AG08395 (cell line): ENCODE measurements at places on chromosomes 7 and 10.

DNA sequence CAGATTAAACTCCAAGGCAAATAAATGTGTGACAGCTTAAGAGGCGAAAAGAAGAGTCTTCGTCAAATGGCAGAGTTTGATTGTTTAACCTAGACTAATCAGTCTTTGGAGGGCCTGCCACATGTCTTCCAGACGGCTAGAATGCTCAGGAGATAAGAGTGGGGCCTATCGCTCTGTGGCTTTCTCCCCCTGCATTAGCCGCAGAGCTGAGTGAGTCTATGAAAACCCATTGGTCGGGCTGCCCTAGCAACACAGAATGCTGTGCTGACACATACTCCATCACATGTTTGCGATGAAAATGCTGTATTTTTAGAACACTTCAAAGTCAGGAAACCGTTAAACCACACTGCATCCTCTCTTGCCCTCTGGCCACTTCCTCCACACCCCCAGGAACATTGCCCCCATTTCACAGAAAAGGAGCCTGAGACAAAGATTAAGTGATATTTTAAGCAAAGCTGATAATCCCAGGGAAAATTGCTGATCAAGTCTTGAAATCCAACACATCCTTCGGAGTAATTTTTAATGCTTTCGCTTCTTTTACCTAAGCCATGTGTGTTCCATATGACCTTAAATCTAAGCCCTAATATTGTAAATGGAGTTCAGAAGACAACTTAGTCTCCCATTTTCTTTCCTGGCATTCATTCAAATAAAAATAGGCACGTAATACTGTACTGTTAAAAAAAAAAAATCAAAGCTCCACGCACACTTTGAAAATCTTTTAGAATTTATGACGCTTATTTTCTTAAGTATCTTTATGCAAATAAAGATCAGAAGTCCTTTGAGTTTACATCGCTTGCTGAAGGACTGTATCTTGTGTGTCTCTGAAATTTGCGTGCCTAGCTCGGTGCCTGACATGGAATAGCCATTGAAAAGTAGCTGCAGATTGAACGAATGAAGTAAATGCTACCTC, 161.2 kb downstream of the CELF2 start:
- peak; percentile 77 for DNase-seq

- DNase-seq = no peak
Observed at GRCh38 chr7:77536017-77536412, 1.1 kb upstream of the PTPN12 start.

DNA sequence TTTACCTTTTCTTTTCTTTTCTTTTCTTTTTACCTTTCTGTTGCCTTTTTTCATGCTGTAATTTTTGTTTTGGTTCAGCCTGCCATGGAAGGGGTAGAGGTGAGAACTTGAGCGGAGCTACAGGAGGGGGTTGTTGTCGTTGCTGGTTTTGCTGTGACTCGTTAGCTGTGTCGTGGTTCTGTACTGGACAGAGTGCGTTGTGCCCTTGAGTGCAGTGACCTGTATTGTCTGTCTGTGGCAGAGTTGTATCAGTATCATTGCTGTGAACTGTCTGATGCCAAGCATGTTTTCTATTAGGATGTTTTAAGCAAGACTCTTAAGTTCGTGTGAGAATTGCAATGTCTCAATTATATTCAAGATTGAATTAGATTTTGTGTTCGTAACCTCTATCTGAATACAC, 67.5 kb downstream of the TRRAP start:
- no peak for DNase-seq

GRCh38 chr10:35336921-35337823, 863 bp downstream of the CCNY start:
- no peak for DNase-seq

GRCh38 chr10:79052291-79053080, 16.3 kb upstream of the ZMIZ1 start:
- no peak for DNase-seq

DNA sequence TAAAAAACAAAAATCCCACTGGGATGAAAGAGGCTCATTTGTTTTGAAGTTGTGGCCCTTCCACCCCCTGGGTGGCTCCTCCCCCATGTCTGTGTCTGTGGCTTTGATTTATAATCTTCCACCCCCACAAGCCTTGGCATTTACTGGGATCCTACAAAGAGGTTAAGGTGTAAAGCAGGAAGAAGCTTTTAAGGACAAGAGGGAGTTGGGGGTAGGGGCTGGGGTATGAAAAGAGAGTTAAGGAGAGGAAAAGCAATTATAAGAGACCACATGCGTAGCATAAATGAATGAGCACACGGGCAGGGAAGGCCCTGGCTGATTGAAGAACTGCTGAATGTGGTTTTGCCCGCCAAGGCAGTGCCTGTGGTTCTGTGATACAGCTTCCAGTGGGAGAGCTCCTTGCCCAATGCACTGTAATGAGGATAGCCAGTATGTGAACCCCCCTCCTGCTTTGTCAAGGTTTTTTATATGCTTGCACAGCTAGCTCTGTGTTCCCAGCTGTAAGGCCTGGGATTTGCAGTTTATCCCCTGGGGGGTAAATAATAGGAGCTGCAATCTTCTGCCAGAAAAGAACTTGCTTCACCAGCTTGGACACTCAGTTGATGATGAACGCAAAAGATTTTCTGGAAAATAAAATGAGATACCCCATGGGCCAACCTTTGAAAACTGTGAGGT, 34.7 kb upstream of the KMT2E start:
- peak; percentile 55 for DNase-seq

DNA sequence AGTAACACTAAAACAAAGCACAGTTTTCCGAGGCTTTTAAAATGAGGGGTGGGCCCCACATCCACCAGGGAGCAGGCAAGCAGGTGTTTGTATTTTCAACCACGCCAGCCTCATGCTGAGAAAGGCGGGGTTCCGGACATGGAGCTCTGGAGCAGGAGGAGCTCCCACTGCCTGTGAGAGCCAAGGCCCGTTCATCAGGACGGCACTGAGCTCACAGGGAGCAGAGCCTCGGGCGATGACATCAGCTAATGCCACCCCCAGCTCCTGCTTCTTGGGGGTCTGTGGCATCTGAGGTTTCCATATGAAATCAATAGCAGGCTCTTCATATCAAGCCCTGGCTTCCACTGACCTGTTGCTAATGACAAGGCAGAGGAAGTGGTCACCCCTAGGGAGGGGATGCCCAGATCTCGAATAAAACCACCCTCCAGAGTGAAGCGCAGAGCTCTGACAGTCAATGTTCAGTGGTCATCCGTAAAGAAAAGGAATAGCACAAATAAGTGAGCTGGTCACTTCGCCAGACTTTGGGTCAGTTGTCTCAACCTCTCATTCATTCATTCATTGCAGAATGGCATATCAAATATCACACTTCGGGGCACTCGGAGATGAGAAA, 89.1 kb downstream of the TNS3 start:
- DNase-seq = no peak

DNA sequence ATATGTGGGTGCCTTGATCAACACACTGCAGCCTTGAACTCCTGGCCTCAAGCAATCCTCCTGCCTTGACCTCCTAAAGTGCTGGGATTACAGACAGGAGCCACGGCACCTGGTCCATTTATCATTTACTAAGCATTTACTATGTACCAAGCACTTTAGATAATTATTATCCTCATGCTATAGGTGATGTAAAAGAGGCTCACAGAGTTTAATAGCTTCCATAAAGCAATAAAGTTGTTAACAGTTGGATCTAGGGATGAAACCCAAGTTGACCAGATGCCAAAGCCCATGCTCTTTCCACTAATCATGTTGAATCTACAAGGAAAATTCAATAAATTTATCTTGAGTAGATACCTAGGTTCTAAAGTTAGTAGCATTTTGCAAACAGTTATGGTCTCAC, 5.0 kb downstream of the NAPEPLD start:
- no peak for DNase-seq

DNA sequence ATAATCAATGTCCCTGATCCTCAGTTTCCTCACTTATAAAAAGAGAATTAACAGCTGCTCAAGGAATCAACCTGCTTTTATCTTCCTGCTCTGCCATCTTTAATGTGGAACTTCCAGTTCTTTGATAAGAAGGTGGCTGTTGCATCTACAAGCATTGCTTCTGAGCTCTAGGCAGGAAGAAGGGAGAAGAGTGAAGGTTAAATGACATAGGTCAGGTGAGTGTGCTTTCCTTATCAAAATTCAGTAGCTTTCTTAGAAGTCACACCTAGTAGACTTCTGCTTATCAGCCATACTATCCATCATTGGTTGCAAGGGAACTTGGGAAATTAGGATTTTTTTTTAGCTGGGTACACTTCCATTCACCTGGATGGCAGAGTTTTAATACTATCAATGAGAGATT, 24.0 kb upstream of the KIF20B start:
- no peak for DNase-seq

GRCh38 chr7:26426096-26426495, 134.4 kb downstream of the SNX10 start:
- DNase-seq = no peak

DNA sequence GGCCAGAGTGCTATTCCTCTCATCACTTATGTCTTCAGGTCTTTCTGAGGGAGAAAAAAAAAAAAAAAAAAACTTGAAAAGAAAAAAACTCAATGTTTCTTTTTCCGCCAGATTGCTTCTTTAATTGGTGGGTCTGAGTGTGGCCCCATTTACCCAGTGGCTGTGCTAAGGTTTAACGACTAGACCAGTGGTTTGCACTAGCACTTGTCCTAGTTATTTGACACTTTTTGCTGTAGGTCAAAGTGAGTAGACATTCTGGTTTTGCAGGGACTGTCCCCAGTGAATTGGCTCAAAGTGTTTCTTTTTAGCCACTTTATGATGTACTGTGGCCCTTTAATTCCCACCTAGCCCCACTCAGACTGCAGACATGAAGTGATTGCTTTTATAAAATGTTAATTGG, 273.3 kb downstream of the PTEN start:
- DNase-seq = no peak

DNA sequence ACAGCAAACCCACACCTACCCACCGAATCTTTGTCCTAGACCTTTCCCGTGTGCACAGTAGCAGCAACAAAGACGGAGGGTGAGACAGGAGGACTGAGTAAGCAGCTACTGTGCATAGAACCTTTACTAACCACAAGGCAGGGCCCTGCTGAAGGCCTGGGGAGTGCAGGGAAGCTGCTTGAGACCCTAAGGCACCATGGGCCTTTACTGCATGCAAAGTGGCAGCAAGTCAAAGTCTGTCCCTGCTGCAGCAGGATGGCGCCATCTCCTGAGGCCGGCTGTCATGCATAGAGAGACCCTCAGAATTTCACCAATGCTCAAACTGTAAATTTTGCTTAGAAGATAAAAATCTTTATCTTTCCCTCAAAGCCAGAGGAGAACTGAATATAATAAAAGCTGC, 610.5 kb downstream of the ACTR3B start:
- no peak for DNase-seq

GRCh38 chr10:116210588-116211346, 62.2 kb downstream of the GFRA1 start:
- DNase-seq = no peak
